ENCODE measurements at places on chromosomes 1 and 21.

DNA sequence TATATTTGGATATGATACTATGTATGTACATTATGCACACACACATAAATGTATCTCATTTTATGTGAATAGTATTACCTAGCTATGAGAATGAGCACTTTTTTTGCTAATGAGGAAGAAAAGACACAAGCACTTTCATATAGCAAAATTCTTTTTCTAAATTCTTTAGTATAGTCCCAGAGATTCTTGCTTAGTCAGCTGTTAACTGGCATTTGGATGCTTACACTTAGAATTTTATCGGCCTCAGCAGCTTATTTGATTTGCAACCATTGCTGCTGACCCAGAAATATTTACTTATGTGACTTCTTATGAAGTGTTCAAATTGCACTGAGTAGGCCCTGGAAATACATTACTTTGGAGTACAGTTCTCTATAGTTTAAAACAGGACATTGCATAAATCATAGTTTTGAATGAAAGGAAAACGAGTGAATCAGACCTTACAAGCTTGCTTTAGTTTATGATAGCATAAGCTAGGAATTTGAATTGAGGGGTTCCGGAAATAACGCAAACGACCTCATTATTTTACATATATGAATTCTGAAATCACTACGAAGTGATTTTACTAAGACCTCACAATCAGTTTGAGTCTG, 653.9 kb upstream of the NEGR1 start:
- no peak for DNase-seq

GRCh38 chr1:154751690-154752089, 118.4 kb downstream of the KCNN3 start:
- no peak for DNase-seq

- DNase-seq = no peak
These were observed 22.3 kb downstream of the TRIM33 start for GRCh38 chr1:114488739-114489138.

- DNase-seq = peak; percentile 35
These were observed 10.6 kb upstream of the GADD45A start for GRCh38 chr1:67674260-67675011.

DNA sequence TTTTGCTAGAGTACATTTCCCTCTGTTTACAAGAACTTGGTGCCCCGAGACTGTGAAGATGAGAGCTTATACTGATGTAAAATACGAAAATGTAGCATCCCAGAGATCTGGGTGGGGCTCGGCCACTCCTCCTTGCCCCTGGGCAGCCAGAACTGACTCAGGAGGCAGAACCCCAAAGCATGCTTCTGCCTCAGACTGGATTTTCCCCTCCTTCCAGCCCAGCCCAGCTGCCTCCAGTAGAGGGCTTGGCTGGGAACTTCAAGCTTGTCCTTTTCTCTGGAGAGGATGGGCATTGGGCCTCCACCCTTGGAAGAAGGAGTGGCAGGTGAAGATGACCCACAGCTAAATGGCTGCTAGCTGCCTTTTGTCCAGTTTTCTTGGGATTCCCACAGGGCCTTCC, 24.3 kb upstream of the BTG2 start:
- no peak for DNase-seq

- no peak for DNase-seq
These were observed 218.8 kb upstream of the TMPRSS15 start for GRCh38 chr21:18622383-18622782.

DNA sequence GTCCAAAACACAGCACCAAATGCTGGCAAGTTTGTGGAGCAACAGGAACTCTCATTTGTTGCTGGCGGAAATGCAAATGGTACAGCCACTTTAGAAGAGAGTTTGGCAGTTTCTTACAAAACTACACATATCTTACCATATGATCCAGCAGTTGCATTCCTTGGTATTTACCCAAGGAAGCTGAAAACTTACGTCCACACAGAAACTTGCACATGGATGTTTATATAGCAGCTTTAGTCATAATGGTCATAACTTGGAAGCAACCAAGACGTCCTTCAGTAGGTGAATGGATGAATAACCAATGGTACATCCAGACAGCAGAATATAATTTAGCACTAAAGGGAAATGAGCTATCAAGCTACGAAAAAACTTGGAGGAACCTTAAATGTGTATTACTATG, 66.4 kb downstream of the MARK1 start:
- DNase-seq = no peak

GRCh38 chr1:63322944-63323864, 837 bp downstream of the FOXD3 start:
- DNase-seq = no peak

- DNase-seq = no peak
These were observed 459.1 kb downstream of the DPYD start for GRCh38 chr1:97461782-97462181.

GRCh38 chr1:185789501-185790193, 55.5 kb downstream of the HMCN1 start:
- no peak for DNase-seq

DNA sequence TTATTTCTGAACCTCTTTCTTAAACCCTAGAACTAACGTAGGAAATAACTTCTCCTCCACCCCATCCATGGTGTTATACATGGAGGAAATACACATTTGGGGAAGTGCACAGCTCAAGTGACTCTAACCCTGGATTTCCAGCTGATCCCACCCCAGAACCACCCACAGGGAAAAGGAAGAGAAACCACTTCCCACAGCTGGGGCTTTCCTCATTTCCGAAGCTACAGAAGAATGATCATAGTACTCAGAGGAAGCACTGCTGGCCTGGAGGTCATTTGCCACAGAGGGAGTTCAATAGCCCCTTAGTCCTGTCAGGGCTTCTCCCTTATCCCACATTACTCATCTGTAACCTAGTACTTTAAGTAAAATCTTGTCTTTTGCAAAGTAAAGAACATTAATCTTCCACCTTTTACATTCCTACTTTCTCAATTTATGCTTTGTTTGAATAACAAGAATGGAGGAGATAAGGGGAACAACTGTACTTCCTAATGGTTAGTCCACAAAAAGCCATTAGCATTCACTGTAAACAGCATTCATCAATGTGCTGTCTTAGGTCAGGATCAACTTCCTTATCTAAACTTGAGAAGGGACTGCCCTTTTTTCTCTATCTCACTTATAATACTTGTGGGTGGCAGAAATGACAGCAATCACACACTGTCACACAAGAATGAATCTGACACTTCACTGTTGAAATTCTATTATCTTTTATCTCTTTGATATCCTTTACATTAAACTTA, 63.0 kb upstream of the RGS1 start:
- no peak for DNase-seq

- DNase-seq = no peak
These were observed 1.1 kb downstream of the CKS1B start for GRCh38 chr1:154975409-154976059.
